Transverse colon (tissue), 4 donors: ENCODE measurements at places on chromosomes 2 and 18. TPM values are rescaled to one million over a fixed set of nuclear protein-coding genes. Genes with fewer than 3 reads are reported as not detected.

- no peak overlapping the region for H3K4me3 ChIP-seq
- peaks cover 6% of the 10 kb centered on the region for H3K4me1 ChIP-seq
- no peak for DNase-seq
Observed at GRCh38 chr2:231701456-231702373, 6.6 kb upstream of the PTMA start.

CXCR1 gene
- not detected for total RNA-seq

GTF2A1L gene
- total RNA-seq, result 15.2 TPM

DNA sequence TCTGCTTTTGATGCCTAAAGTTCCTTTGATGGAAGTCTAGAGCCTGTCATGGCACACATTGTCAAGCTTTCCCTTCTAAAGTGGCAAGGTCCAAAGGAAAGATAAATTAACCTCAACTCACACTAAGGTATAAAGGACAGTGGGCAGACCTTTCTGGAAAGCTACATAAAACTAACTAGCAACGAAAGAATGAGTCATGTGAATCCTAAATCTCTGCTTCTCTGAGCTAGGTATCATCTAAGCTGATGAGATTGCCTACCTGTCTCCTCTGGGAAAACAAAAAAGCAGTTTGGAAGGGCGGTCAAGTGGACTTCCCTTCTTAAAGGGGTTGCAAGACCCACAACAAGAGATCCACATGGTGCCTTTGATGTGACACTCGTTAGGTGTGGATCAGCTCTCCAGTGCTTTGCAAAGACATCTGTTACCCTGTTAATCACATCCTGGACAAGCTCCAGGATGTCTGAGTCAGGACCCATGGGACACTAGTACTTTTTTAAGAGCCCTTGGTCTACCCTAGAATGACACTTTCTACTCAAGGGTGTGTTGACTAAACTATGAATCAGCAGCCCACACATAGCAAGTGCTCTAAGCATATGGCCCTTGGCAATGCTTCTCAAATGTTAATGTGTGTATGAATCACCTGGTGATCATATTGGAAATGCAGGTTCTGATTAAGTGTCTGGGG lies 173.5 kb downstream of the ALK start:
- no peaks in the 10 kb centered on the region for H3K4me1 ChIP-seq
- H3K27me3 ChIP-seq, result no peaks in the 10 kb centered on the region
- H3K27ac ChIP-seq, result no peak overlapping the region
- no peaks in the 10 kb centered on the region for H3K36me3 ChIP-seq
- DNase-seq, result no peak
- no peak overlapping the region for H3K4me3 ChIP-seq

GRCh38 chr2:105820691-105821090 lies 76.0 kb downstream of the NCK2 start:
- H3K4me3 ChIP-seq, result no peak overlapping the region
- DNase-seq, result no peak
- no peaks in the 10 kb centered on the region for H3K27me3 ChIP-seq

DNA sequence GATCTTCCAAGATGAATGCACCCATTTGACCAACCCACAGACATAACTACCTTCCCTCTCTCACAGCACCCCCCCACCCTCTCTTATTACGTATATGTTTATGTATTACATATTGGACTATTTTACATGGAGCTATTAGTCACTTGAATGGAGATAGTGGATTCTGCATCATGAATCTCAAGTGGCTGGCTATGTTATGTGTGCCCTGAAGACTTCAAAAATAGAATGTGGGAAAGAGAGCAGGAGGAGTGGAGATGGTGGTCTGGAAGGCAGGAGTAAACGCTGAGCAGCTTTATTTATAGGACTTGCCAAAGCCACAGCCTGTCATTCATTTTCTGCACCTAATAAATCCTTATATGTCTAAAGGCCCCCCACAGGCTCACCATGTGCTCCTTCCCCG lies 4.9 kb downstream of the ANTXR1 start:
- DNase-seq, result no peak
- no peak overlapping the region for H3K4me3 ChIP-seq
- H3K27me3 ChIP-seq, result peaks cover 41% of the 10 kb centered on the region
- H3K27ac ChIP-seq, result peak overlapping the region; percentile 12
- no peaks in the 10 kb centered on the region for H3K36me3 ChIP-seq
- H3K4me1 ChIP-seq, result peaks cover 31% of the 10 kb centered on the region

GPR35 gene
- 104 TPM for total RNA-seq

RTP5 gene
- 0.16 TPM for total RNA-seq

- peaks cover 16% of the 10 kb centered on the region for H3K4me1 ChIP-seq
- no peak overlapping the region for H3K27ac ChIP-seq
- no peak overlapping the region for H3K4me3 ChIP-seq
- no peaks in the 10 kb centered on the region for H3K36me3 ChIP-seq
Observed at GRCh38 chr2:63866009-63866709, 24.5 kb downstream of the UGP2 start.

DNA sequence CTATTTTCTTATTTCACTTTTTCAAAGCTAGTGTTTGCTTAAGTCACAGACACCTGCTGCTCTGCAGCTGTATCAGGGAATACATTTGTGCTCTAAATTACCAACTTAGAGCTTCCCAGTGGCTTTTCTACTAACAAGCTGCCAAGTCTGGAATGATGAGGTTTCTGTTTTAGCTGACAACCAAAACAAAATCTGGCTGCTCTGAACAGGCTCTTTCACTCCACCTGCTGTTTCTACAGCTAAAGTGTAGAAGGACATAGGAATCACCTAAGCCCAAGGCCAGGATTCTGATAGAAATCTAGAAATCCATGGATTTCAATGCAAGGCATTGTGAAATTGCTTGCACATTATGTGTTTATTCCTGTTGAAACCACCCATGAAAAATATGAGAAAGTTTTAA lies 201.2 kb downstream of the SUCLG1 start:
- H3K36me3 ChIP-seq, result no peaks in the 10 kb centered on the region
- no peaks in the 10 kb centered on the region for H3K4me1 ChIP-seq
- H3K27me3 ChIP-seq, result no peaks in the 10 kb centered on the region
- no peak for DNase-seq
- H3K4me3 ChIP-seq, result no peak overlapping the region
- no peak overlapping the region for H3K27ac ChIP-seq

- no peaks in the 10 kb centered on the region for H3K36me3 ChIP-seq
- H3K4me3 ChIP-seq, result no peak overlapping the region
- H3K27ac ChIP-seq, result no peak overlapping the region
- H3K27me3 ChIP-seq, result peaks cover 2% of the 10 kb centered on the region
- DNase-seq, result no peak
- H3K4me1 ChIP-seq, result no peaks in the 10 kb centered on the region
Observed at GRCh38 chr2:239499726-239500573, 99.1 kb upstream of the HDAC4 start.

TMEM87B gene
- total RNA-seq, result 74.5 TPM

- peak overlapping the region; percentile 98 for H3K27ac ChIP-seq
- peak overlapping the region; percentile 68 for H3K4me3 ChIP-seq
- DNase-seq, result peak; percentile 22
- H3K27me3 ChIP-seq, result no peaks in the 10 kb centered on the region
Observed at GRCh38 chr18:49811151-49811938, 2.0 kb downstream of the ACAA2 start.

CRYBA2 gene
- not detected for total RNA-seq

CDK15 gene
- total RNA-seq, result 0.79 TPM

TNS1 gene
- 134 TPM for total RNA-seq

DNA sequence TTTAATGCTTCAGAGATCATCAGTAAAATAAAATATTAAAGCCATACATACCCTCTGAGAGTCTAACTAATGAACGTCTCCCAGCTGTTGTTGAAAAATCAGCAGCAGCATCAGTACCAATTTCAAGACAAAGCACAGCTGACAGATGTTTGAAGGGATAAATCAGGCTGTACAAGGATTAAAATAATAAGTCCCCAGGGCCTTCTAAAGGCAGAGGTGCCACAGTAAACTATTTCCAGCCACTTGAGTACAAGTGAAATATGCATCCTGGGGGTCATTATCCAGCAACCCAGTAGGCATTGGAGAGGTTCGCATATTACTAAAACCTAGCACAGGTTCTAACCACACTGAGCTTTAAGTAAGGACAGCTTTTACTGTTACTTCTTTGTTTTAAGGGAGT lies 76.9 kb downstream of the NXPH2 start:
- no peak overlapping the region for H3K27ac ChIP-seq
- no peak for DNase-seq
- no peaks in the 10 kb centered on the region for H3K36me3 ChIP-seq
- no peaks in the 10 kb centered on the region for H3K4me1 ChIP-seq

GRCh38 chr18:72843743-72844142 lies 24.0 kb downstream of the NETO1 start:
- H3K4me1 ChIP-seq, result no peaks in the 10 kb centered on the region
- H3K27me3 ChIP-seq, result no peaks in the 10 kb centered on the region
- H3K4me3 ChIP-seq, result no peak overlapping the region
- DNase-seq, result no peak

CAPN14 gene
- 0.14 TPM for total RNA-seq

ANKRD62 gene
- not detected for total RNA-seq

DNPEP gene
- total RNA-seq, result 84.8 TPM
